Vagina (tissue), 2 donors: ENCODE measurements at places on chromosomes 2 and 18. TPM values are rescaled to one million over a fixed set of nuclear protein-coding genes. Genes with fewer than 3 reads are reported as not detected.

- H3K4me1 ChIP-seq, result peaks cover 14% of the 10 kb centered on the region
- no peaks in the 10 kb centered on the region for H3K27me3 ChIP-seq
- H3K36me3 ChIP-seq, result no peaks in the 10 kb centered on the region
- H3K27ac ChIP-seq, result no peak overlapping the region
Observed at GRCh38 chr2:109721626-109722025, 72.5 kb upstream of the RGPD5 start.

GRCh38 chr18:61364953-61365352 is 31.7 kb downstream of the CDH20 start:
- H3K4me3 ChIP-seq, result no peak overlapping the region
- no peaks in the 10 kb centered on the region for H3K36me3 ChIP-seq
- no peaks in the 10 kb centered on the region for H3K4me1 ChIP-seq
- no peaks in the 10 kb centered on the region for H3K27me3 ChIP-seq

Gene FBLN7
- total RNA-seq, result 11.5 TPM

- no peaks in the 10 kb centered on the region for H3K36me3 ChIP-seq
- H3K4me3 ChIP-seq, result no peak overlapping the region
- no peaks in the 10 kb centered on the region for H3K27me3 ChIP-seq
Observed at GRCh38 chr2:176830362-176830761, 382.2 kb upstream of the HNRNPA3 start.

Gene NEB
- total RNA-seq, result 0.98 TPM

Gene CYBRD1
- total RNA-seq, result 226 TPM

GRCh38 chr2:241437179-241437578 is 71.2 kb downstream of the STK25 start:
- no peak overlapping the region for H3K27ac ChIP-seq
- H3K36me3 ChIP-seq, result no peaks in the 10 kb centered on the region
- H3K27me3 ChIP-seq, result no peaks in the 10 kb centered on the region
- no peaks in the 10 kb centered on the region for H3K4me1 ChIP-seq
- DNase-seq, result no peak

Gene TM4SF20
- not detected for total RNA-seq

Gene POTEI
- not detected for total RNA-seq

Gene MAP3K19
- total RNA-seq, result not detected

- no peak overlapping the region for H3K4me3 ChIP-seq
- no peak for DNase-seq
Observed at GRCh38 chr2:176653479-176654443, 384.5 kb downstream of the MTX2 start.
